GM23248 (cell line): ENCODE measurements at places on chromosomes 2 and 18. TPM values are rescaled to one million over a fixed set of nuclear protein-coding genes. Genes with fewer than 3 reads are reported as not detected.

GAL3ST2 gene
- not detected in 2 replicates for total RNA-seq

IMMT gene
- 46.4 and 60.4 TPM in 2 replicates for total RNA-seq

PTGR3 gene
- total RNA-seq = 8.1 and 21.3 TPM in 2 replicates

DSG3 gene
- total RNA-seq = not detected in 2 replicates

REG3A gene
- not detected in 2 replicates for total RNA-seq

DHRS9 gene
- not detected in 2 replicates for total RNA-seq

GALNT3 gene
- total RNA-seq = 1.1 TPM in 1 of 2 replicates, not detected in the other

SLC14A1 gene
- 0.54 and 2.0 TPM in 2 replicates for total RNA-seq

LAMA1 gene
- 5.4 and 6.2 TPM in 2 replicates for total RNA-seq

AGXT gene
- total RNA-seq = not detected in 2 replicates
